Fibroblast of upper back skin (primary cell): ENCODE measurements at places on chromosomes 1 and 21.

GRCh38 chr1:93180723-93181613, at the start of gene CCDC18:
TSS of gene CCDC18 (plus strand) at chr1:93180724. CDS start at chr1:93183362, 2,638 bp downstream.
- DNase-seq: peak; percentile 20

DNA sequence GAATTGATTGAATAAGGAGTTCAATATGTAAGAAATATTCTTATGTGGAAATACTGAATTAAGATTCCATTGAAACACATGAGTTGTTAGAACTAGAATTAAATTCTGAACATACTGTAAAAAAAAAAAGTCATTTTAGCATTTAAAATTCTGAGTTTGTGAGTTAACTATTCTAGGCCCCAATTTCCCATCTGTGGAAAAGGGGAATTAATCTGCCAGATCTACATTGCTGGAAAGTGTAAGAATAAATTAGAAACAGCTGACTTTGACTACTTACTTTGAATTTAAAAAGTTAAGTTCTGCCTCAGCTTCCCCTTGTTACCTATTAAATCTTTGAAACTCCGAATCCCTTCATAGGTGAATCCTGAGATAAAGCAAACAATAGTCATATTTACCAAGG, 103.0 kb downstream of the SNX7 start:
- DNase-seq: no peak

DNA sequence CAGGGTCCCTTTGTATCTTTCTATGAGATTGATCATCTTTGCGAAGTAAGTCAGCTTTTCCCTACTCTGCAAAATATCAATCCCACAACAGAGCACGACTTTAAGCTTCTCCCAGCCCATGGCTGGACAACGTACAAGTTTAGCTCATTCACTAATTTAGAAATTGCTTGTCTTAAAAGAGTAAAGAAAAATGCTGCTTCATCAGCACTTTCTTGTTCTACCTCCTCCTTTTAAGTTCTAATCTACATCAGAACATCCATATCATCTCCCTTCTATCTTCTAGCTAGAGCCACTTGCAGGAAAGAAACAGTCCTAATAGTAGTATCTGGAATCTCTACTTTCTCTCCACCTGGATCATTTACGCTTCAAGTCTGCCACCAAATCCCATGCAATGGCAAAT, 441.2 kb upstream of the ESRRG start:
- DNase-seq: no peak

GRCh38 chr1:56309065-56309464, 270.3 kb downstream of the PLPP3 start:
- DNase-seq: no peak

- no peak for DNase-seq
These were observed 145.9 kb downstream of the CNIH3 start for GRCh38 chr1:224762046-224762445.

- no peak for DNase-seq
These were observed 44.3 kb downstream of the TMEM51 start for GRCh38 chr1:15197591-15198447.

GRCh38 chr1:246005067-246005466, 502.0 kb downstream of the SMYD3 start:
- peak; percentile 99 for DNase-seq

DNA sequence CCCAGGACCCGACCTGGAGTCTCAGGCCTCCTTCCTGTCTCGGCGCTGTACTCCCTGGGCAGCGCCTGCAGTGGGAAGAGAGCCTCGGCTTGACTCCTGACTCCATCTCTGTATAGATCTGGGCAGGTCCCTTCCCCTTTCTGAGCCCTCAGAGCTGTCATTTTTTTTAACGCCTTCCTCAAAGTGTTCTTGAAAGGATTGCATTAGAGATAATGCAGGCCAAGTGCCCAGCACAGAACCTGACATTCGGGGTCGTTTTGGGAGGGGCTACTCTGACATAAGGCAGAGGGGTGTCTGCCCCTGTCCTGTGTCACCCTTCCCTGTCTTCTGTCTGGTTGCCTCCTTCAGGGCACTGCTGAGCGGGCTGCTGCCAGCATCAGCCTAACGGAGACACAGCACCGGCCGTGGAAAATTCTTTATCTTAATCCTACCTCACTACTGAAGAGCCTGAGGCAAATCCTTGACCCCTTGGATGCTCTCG, 271.6 kb downstream of the TRABD2B start:
- DNase-seq: no peak

- no peak for DNase-seq
These were observed 47.6 kb upstream of the MTR start for GRCh38 chr1:236747311-236747985.

DNA sequence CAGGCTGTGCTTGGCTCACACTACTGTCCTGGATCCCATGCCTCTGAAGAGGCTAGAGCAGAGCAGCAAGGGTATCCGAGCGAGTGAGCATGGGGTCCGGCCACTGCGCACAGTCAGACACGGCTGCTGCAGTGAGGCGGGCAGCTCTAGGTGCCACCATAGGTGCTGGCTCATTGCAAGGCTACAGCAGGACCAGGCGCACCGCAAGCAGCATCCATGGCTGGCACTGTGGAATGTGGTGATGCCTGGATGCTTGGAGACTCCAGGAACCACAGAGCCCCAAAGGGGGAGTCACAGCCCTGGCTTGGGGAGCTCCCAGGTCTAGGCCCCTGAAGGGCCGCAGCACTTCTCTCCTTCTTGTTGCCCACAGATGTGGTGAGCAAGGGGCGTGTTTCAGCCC, 47.2 kb downstream of the ATP6V1G3 start:
- DNase-seq: peak; percentile 54

DNA sequence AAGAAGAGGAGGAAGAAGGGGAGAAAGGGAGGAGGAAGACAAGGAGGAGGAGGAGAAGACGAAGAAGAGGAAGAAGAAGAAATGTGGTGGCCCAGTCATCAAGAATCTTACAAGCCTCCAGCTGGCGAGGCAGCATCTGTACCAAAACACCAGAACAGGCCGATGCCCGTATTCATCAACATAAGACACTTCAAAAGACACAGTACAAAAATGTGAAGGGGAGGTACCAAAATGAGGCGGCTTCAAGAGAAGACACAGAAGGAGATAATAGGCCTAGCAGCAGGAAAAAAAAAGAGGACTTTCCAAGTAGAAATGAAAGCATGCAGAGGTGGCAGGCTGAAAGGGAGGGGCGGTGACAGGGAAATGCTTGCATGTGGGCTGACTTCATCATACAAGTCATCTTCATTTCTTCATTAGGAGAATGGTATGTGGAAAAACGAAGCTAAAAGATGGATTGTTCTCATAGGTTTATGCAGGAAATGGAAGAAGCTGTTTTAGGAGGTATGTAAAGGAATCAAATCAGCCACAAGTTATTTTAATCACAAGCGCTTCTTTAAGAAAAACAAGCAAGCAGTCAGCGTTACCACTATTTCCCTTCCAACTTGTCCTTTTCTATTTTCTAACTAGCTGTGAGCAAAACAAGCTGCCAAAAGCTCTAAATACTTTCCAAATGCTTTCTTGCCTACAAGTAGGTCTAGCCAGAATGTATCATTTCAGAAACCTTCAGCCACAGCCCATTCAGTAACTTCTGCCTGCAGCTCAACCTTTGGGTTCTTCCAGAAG, 192.3 kb downstream of the SLC45A1 start:
- peak; percentile 81 for DNase-seq

GRCh38 chr1:244957525-244957924, 93.2 kb upstream of the HNRNPU start:
- DNase-seq: no peak

DNA sequence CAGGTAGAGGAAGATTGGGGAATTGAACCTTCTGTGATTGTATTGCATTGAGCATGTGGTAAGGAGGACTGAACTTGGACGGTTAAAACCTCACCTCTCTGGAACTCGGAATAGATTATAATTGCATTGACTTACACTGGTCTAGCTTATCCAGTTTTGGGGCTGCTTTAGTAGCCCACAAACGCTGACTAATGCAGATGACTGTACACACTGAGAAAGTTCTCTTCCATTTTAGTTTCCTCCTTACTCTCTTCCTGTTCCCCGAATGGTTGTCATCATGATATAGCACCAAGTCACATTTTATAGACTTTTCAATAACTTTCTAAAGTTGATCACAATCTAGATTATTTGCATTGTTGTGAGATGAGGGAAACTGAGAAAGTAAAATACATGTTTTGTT, 78.2 kb downstream of the NFIA start:
- DNase-seq: no peak
